ENCODE measurements at places on chromosomes 11 and 22. TPM values are rescaled to one million over a fixed set of nuclear protein-coding genes. Genes with fewer than 3 reads are reported as not detected.

Gene IFTAP
- 23.4 TPM for total RNA-seq

Gene TRIM48
- total RNA-seq = not detected

Gene APOA4
- total RNA-seq = not detected

Gene ISX
- not detected for total RNA-seq

Gene GRAMD1B
- 0.39 TPM for total RNA-seq

Gene DDX25
- total RNA-seq = not detected

Gene NAALAD2
- total RNA-seq = 1.7 TPM

Gene NRXN2
- total RNA-seq = not detected

Gene UBASH3B
- total RNA-seq = 22.9 TPM

Gene HEPN1
- not detected for total RNA-seq

Gene LARGE1
- 4.6 TPM for total RNA-seq

Gene ATL3
- 51.7 TPM for total RNA-seq

Gene ALDH3B1
- 47.0 TPM for total RNA-seq

Gene OR2AT4
- not detected for total RNA-seq

Gene TIGD3
- not detected for total RNA-seq

Gene PSMA1
- total RNA-seq = 136 TPM

Gene SNX32
- 0.13 TPM for total RNA-seq

Gene FOLH1
- total RNA-seq = 0.78 TPM

Gene ARHGAP42
- 7.6 TPM for total RNA-seq

Gene CLMP
- total RNA-seq = 130 TPM

Data from epithelial cell of alveolus of lung (primary cell).